NCI-H1694 treated with DMSO at 0.1 percent for 48 hours (cell line): ENCODE measurements at places on chromosomes 3 and 15.

DNA sequence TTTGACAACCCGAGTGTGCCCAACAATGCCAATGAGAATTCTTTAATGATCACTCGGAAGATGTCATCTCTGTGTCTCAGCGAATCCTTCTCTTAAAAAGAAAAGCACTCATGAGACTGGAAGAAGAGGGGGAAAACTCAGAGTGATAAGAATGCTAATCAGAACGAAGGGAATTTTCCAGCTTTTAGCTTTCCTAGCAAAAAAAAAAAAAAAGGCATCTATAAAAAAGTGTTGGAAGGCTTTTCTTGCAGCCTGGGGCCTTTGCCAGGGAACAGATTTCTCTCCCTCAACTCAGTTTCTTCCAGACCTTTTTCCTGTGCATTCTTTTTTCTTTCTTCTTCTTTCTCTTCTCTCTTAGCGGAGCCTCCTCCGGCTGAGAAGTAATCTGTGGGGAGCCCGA is 80.5 kb upstream of the NEO1 start:
- no peak for DNase-seq

DNA sequence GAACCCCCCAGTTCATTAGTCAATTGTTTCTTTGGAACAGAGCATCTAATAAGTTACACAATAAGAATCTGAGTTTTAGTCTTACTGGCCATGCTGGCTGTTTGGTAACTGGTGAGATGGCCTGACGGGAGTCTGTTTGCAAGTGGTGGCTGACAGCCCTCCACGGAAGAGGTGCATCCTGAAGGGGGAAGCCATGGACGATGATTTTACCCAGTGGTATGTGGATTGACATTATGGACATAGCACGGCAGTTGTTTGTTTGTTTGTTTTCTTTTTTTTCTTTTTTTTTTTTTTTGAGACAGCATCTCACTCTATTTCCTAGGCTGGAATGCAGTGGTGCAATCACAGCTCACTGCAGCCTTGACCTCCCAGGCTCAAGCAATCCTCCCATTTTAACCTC is 156.0 kb downstream of the RPLP1 start:
- DNase-seq, result no peak

DNA sequence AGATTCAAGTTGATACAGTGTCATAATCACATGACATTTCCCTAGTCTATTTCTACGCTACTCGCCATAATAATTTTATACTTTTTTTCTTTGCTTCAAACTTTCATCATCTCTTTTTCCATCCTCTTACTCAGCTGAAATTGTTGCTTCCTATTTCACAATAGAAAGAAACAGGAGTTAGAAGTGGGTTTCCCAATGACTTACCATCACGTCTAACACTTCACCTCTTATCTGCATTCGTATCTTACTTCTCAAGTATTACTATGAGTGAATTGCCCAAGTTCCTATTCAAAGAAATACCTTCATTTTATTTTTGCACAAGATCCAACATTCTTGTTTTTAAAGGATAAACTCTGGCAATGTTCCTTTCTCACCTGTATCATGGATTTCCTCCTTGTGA is 1539.9 kb downstream of the SI start:
- no peak for DNase-seq

DNA sequence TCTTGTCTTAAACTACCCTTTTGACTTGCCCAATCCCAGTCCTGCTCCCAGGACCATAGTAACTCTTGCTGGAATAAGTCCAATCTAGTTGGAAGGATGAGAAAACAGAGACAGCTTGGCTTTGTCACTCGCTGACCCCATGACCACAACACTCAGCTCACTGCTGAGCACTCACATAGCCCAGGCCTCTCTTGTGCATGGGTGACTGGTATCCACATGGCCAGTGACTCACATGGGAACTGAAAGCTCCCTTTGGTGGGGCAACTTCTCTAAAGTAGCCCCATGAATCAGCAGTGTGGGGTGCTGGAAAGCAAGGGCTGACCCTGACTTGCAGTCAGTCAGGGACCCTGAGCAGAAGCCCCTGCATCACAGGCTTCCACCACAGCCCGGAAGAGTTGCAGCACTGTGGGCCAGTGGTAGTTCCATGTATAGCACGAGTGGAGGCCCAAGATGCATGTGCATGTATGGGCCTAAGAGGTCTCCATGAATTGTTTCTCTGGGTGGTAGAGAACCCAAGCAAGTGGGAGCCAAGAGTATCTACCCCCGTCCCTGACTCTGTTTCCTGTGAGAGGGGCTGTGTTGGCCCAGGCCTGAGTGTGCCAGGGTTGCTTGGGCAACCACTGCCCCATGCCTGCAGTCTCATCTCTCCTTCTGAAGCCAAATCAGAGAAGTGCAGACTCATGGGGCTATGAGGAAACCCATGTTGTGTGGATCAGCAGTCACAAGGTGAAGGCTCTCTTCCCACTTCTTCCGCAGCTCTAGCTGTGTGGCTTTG is 62.1 kb upstream of the XCR1 start:
- DNase-seq, result no peak

- DNase-seq, result no peak
Measured at GRCh38 chr15:64180235-64180824, 17.5 kb upstream of the PPIB start.

GRCh38 chr3:140903196-140903595 is 38.4 kb upstream of the SLC25A36 start:
- DNase-seq, result no peak

DNA sequence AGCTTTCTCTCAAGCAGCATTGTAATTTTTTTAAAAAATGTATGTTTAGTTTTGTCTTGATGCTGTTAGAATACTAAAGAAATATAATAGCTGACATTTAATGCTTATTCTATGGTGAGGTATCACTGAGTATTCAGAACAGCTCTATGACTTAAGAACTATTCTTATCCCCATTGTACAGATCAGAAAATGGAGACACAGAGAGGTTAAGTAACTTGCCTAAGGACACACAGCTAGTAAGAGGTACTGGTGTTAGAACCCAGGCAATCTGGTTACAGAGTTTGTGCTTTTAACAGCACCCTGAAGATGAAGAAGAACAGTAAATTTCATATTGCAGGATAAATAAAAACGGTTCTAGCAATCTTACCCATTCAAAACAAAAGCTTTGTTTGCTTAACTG is 15.5 kb downstream of the PLA2G4D start:
- no peak for DNase-seq

DNA sequence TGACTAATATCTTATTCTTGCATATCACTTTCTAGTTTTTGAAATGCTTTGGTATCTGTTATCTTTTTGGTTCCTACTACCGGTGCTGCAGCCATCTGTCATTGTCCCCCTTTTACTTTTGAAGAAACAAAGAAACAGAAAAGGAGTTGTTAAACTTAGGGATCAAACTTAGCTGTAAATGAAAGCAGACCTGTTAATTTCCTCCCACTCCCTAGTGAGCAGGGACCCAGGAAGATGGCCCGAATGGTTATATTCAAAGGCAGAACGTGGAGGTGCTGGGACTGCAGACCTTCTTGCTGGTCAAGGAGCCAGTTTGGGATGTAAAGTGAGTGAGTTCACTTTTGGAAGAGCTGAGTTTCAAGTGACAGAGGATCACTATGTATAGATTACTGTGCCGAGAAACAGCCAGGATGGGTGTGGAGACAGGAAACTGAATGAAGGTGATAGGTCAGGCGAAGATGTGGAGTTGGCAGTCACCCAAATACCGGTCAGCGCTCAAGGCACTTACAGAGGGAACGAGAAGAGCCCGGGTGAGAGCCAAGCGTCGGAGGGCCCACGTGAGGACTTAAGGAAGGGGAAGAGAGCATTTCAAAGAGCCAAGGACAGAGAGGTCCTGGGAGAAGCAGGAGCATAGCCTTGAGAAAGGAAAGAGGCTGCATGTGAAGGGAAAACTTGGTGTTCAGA is 20.1 kb downstream of the KBTBD8 start:
- no peak for DNase-seq

DNA sequence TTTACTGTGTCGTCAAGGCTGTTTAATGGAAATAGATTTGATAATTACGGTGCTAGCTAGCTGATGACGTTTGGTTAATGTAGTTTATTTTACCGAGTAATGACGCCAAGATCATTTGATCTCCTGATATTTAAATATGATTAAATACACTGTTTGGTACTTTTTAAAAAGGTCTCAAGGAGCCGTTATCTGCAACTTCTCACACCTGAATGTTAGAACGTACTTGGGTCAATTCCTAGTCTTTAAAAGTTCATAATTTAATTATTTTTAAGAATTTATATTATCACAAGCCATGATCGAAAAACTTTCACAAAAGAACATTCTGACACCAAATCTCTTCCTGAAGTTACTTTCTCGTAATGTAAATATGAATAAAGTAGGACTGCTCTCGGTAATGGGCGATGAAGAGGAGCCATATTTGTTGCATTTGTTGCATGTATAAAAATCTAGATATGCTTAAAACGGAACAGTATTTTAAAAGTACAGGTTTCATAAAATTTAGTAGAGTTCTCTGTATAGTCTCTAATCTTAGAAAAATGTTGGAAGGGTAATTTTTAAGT is 16.2 kb upstream of the CHD2 start:
- peak; percentile 57 for DNase-seq

DNA sequence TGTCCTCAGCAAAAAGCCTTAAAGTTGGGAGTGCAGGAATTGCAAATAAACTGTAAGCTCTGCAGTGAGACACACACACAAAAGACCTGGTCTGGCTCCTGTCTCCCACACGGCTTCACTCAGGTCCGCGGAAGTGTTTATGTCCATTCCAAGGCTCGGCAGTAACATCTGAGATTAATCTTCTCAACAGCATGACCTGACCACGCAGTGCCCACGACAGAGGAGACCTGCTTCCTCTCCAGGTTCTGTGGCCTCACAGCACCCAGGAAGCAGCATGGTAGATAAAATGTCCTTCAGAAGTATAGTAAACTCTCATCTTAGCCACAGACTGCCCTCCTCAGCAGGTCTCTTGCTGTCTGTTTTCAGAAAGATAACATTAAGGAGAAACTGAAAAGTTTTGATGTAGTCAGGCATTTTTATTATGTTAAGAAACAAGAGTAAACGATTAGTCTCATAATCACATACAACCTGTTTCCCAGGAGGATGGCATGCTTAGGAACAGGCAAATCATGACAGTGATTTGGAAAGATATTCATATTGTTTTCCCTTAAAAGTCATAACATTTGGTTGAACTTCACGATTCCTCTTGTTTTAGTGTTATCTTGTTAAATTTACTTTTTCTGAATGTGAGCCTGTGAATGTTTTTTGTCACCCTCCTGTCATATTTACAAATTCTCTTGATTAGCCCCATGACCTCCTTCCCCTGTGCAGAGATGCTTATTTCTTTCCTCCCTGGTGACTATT is 34.6 kb downstream of the CD200R1L start:
- no peak for DNase-seq

DNA sequence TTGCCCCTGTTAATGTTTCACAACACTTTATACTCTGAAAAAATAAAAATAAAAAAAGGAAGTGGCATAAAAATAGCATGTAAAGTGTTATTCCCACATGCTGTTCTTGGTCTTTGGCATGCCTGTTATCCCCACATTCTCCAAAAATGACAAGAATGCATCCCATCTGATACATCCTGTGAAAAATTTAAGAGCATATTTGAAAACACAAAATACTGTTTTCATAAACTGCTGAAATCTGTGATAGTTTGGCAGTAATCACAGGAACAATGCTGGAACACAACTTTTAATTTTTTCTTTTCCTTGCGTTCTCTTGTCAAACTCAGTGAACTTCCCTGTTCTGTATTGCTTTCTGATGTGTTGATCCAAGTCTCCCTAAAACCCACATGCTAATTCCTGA is 288.8 kb downstream of the ROBO2 start:
- DNase-seq, result no peak

GRCh38 chr3:171986176-171986575 is 53.2 kb upstream of the FNDC3B start:
- DNase-seq, result no peak

- peak; percentile 33 for DNase-seq
Measured at GRCh38 chr3:16817197-16817596, 67.6 kb upstream of the PLCL2 start.

DNA sequence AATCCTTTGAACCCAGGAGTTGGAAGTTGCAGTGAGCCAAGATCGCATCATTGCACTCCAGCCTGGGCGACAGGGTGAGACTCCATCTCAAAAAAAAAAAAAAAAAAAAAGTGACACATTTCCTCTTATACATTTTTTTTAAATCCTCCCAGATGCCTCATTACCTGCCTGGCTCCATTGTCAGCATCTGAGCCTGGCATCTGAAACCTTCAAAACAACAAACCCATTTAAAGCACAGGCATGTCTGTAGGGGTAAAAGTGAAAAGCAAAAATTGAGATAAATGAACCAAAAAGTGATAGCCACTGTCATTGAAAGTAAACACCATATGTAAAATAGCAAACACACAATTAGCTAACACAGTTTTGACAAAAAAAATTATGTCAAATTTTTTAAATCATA is 38.6 kb downstream of the OSBPL10 start:
- no peak for DNase-seq

- no peak for DNase-seq
Measured at GRCh38 chr3:136018876-136019275, 53.3 kb downstream of the PPP2R3A start.

- no peak for DNase-seq
Measured at GRCh38 chr15:64739577-64740143, 35.7 kb downstream of the RBPMS2 start.

GRCh38 chr3:159062734-159063410 is 261.0 kb downstream of the MFSD1 start:
- DNase-seq, result no peak

GRCh38 chr3:135513106-135514059 is 452.1 kb upstream of the PPP2R3A start:
- DNase-seq, result no peak
